ENCODE measurements at places on chromosomes 6 and 20.

DNA sequence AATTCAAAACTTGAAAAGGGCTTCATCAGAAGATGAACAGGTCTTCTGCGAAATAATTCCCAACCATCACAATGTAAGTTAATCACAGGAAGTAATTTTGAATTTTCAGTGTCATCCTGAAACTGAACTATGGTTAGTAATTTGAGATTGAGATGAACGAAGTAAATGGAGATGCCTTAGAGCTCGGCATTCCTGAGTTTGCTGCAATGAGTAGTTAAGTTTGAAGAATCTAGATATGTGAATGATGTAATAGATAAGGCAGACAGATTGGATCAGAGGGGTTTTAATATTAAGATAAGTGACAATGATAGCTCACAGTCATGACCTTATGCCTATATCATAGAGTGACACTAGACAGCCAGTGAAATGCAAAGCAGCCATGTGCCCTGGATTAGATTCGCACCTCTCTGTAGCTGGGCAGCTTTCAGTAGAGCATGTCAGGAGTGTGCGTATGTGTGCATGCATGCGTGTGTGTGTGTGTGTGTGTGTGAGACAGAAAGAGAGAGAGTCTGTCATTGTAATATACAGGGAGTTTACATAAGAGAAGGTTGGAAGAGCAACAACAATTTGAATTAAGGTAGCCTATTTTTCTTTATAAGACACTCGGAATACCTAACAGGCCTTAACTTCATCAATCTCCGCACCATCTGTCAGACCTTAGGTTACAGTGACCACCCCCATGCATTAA is 233.0 kb downstream of the GMPR start:
- no peak for ATAC-seq

DNA sequence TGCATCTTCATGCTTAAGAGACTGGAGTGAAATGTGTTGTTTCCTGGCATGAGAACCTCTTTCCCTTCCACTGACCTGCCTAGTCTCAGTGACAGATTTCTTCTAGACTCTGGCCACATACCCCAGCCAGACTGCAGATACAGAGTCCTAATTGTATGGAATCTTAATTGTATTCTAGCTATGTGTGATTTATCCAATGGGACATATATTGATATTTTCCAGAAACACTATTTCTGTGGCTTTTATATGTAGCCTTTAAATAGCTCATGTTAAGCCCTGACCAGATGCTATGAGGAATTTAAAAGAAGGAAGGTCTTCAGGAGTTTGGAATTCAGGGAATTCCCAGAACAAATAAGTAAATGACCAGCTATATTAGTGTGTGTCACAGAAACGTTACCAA is 99.0 kb downstream of the FIG4 start:
- ATAC-seq: no peak

- no peak for ATAC-seq
Observed at GRCh38 chr20:51569815-51570738, 27.6 kb upstream of the NFATC2 start.

DNA sequence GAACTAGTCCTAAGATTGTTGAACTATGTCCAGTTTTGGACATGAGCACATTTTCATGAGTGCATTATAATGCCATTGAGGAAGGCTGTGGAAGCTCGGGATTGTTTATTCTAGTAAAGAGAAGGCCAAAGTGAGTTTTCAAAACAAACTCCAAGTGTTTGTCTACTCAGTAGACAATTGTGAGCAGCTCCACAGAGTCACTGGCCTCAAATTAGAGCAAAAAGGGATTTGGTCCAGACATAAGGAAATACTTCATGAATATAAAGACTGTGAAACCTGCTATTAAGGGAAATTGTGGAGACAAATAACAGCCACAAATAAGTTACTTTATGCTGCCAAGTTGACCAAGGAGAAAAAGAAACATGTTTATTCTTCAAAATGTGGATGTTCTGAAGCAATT is 42.6 kb upstream of the PREP start:
- ATAC-seq: no peak

DNA sequence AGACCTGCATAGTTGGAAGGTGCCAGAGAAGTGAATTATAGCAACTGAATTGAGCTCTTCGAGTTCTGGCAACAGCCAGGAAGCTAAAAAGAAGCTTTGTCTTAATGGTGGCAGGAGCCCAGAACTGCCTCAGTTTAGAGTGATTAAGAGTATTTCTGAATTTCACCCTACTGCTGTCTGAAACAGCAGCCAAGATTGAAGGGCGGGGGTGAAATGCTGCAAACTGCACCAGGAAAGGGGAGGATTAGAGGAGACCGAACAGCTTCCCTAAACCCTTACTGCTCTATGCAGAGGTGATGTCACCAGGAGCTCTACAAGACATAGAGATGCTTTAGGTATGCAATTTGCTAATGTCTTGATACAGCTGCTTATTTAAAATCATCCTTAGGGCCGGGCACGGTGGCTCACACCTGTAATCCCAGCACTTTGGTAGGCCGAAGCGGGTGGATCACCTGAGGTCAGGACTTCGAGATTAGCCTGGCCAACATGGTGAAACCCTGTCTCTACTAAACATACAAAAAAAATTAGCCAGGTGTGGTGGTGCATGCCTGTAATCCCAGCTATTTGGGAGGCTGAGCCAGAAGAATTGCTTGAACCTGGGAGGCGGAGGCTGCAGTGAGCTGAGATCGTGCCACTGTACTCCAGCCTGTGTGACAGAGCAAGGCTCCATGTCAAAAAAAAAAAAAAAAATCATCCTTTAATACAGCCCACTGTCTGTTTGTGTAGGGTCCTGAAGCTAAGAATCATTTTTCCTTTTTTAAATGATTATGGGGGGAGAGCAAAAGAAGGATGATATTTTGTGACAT is 91.7 kb upstream of the IYD start:
- peak; percentile 76 for ATAC-seq

DNA sequence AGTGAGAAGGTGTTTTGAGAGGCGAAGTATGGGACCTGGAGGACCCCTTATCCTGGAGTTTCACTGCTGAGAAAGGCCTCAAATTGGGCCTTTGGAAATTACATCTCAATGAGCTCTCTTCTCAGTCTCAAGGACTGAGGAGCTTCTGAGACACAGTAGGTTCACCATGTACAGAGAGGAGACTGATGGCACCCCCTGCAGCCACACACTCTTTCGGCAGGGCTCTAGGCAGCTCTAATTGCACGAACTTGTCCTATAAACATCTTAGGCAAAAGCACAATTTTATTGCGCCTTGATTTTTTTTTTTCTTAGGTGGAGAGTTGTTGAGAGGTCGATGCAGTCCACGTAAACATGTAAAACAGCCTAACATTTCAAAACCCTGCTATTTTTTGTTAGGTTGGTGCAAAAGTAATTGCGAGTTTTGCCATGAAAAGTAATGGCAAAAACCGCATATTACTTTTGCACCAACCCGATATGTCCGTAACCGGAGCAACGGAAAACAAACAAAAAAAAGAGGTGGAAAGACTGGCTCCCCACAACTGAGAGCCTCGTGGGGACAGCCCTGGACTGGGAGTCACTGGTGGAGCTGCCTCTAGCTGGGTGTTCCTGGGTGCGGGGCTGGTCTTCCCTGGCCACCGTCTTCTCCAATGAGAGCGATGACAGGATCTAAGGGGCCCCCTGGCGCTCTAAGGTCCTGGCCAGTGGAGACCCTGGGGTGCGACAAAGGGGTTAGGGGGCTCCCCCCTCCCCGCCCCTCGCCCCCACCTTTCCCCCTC is 84.0 kb upstream of the EYA2 start:
- peak; percentile 60 for ATAC-seq

GRCh38 chr20:21968486-21968885 is 263.0 kb downstream of the PAX1 start:
- no peak for ATAC-seq

DNA sequence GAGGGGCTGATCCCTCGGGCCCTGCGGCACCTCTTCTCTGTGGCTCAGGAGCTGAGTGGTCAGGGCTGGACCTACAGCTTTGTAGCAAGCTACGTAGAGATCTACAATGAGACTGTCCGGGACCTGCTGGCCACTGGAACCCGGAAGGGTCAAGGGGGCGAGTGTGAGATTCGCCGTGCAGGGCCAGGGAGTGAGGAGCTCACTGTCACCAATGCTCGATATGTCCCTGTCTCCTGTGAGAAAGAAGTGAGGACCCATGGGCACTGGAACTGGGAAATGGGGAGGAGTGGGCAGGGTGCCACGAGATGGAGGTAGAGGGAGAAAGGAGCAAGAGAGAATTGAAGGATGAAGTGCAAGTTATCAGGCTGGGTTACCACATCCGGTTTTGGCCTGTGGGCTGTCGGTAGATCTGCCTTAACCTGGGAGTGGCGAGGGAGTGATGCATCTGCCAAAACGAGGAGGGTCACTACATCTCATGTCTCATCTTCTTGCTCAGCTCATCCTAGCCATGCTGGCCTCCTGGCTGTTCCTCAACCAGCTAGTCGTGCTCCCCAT is 5.4 kb upstream of the PHF1 start:
- ATAC-seq: no peak

DNA sequence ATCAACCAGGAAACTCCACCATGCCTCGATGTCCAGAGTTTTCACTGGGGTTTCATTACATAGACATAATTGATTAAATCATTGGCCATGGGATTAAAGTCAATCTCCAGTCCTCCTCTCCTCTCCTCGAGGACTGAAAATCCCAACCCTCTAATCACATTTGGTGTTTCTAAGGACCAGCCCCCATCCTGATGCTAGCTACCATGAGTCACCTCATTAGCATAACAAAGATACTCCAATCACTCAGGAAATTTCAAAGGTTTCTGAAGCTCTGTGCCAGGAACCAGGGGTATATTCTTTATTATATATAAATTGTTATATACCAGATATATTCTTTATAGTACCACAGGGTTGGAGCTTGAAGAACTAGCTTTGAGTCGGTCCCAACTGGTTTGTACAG is 212.9 kb upstream of the PRND start:
- peak; percentile 43 for ATAC-seq

- peak; percentile 13 for ATAC-seq
Observed at GRCh38 chr6:25278261-25278913, 787 bp upstream of the CARMIL1 start.

GRCh38 chr6:45434381-45434700 is 56.6 kb upstream of the SUPT3H start:
- ATAC-seq: no peak

DNA sequence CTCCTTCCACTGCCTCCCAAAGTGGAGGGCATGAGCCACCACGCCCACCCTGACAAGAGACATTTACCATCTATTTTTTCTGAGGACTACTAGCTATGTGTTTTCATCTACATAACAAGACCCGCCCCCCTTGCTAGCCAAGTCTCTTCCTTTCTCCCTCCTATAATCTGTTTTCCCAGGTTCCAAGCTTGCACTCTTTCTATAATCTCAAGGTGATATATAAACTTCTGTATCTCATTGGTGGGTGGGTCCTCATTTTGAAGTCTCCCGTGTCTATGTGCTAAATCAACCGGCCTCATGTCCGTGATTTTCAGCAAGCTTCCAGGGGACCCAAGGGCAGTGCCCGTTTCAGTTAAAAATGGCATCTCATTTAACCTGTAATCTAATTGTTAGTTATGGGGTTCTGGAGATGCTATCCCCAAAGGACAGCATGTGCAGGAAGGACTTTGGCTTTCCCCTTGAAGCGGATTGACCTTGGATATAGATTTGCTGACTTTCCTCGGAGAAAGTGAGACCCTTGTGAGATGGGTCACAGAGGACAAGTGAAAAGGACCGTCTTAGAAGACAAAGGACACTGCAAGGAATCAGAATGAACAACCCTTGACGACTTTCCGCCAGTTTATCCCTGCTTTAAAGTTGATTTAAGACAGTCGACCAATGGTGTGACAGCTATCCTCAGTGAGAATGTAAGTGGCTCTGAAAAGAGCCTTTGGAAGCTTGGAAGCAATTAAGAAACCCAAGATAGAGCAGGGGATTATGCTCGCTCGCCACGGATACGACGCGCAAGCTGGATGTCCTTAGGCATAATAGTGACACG is 22.4 kb downstream of the OR2B2 start:
- no peak for ATAC-seq

DNA sequence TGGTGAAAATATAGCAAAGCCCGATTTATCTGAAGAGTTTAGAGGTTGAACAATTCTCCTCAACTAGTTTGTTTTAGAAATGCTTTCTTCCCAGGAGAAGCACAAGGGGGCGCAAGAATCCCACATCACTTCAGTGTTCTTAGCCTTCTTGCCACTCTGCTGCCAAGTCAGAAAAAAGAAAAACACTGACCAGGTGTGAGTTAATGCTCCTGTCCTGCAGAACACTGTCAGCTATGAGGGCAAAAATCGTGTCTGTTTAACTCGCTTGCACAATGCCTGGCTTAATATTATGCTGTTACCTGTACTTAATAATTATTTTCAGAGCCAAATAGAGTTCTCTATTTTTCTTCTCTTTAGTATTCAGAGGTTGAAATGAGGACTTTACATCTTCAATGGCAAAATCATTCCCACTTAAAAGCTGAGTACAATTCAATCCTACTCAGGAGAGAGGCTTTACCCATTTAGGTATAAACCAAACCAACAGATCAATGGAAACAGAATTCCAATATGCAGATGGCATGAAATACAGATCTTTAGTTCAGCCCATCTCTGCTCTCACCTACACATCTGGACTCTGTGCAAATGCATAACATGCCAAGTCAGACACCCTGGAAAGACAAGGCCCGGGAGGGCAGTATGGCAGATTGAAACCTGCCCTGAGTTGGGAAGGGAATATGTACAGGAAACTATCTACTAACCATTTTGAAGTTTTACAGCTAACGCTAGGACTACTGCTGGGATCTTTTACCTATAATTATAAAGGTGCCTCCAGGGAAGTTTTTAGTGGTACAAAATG is 71.4 kb upstream of the TULP1 start:
- peak; percentile 51 for ATAC-seq

GRCh38 chr20:11820838-11821237 is 96.9 kb upstream of the BTBD3 start:
- ATAC-seq: no peak

DNA sequence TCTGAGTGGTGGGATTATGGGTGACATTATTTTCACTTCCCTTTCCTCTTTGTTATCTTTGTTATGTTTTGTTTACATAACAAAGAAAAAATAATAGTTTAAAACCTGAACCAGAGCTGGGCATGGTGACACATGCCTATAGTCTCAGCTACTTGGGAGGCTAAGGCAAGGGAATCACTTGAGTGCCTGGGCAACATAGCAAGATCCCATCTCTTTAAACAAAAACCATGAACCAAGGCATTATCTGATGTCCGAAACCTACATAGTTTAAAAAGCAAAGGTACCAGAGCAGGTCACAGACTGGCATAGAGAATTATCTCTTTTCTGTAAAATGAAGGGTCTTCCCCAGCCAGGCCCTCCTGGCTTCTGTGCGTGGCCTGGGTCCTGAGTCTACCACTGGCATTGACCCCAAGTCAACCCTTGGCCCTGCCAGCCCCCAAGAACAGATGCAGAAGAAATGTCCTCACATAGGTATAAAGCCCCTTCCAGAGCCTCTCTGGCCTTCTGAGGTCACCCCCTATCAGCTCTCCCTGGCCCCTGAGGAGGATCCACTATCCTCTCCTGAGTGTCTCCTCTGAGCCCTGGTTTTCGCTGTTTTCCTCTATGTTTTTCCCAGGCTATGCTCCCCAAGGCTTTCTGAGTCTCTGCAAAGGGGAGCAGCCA is 81.3 kb downstream of the TRERF1 start:
- no peak for ATAC-seq
